Heart right ventricle (tissue), 16 donors: ENCODE measurements at places on chromosomes 2 and 18.

- DNase-seq = no peak
Observed at GRCh38 chr2:121849236-121849635, 93.8 kb downstream of the TSN start.

DNA sequence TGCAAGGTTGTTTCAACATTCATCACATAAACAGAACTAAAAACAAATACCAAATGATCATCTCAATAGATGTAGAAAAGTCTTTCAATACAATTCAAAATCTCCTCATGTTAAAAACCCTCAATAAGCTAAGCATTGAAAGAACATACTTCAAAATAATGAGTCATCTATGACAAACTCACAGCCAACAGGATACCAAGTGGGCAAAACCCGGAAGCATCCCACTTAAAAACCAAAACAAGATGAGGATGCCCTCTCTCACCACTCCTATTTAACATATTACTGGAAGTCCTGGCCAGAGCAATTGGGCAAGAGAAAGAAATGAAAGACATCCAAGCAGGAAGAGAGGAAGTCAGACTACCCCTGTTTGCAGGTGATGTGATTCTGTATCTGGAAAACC is 992.2 kb upstream of the PIK3C3 start:
- DNase-seq = no peak

DNA sequence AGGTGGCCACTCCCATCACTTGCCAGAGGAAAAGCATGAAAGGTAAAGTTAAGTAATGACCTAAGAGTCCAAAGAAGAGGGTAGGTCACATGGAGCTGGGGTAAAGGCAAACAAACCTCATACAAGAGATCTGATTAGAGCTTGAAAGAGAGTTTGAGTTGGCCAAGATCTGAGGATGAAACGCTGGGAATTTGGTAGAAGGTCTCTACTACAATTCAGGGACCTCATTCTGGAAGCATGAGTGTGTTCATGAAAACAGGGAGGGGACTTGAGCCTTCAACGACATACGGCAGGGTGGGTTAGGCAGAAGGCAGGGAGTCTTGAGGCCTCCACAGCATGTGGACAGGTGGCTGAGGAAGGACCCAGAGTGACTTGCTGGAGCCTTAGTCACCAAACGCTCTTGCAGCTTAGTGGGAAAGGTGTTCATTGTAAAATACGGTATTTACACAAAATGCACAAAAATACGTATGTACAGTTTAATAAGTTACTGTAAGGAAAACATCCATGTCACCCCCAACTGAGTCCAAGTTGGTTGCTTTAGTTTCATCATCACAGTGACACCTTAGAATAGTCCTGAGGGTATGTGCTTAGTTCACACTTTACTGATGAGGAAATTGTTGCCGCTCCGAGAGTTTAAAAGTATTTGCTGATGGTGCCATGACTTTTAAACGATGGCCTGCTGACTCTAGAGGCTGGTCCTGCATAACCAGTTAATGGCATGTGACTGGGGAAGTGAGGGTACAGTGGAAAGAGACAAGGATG is 5.0 kb upstream of the FARP2 start:
- no peak for DNase-seq

- DNase-seq = peak; percentile 25
Observed at GRCh38 chr2:172806493-172806892, 70.8 kb downstream of the RAPGEF4 start.

DNA sequence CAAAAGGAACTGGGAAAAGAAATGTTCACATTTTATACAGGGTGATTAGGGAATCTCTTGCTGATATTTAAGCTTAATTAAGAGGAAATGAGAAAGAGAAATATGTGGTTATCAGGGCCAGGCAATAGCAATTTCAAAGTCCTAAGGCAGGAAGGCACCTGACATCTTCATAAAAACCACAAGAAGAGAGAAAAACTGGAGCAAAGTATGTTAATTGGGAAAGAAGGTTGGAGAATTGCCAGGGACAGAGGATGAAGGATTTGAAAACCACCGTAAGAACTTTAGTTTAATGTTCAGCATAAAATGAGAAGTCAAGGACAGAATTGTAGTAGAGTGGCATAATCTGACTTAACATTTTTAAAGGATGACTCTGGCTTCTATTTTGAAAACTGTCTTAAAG is 691.8 kb upstream of the NRXN1 start:
- DNase-seq = no peak

- peak; percentile 61 for DNase-seq
Observed at GRCh38 chr2:216632952-216633615, at the start of gene IGFBP2. IGFBP2 (plus strand) TSS chr2:216633420; CDS start chr2:216633524, 104 bp downstream.

GRCh38 chr18:68083776-68084175 is 567.3 kb upstream of the DSEL start:
- no peak for DNase-seq

GRCh38 chr2:126222278-126222677 is 433.7 kb upstream of the GYPC start:
- no peak for DNase-seq

- DNase-seq = no peak
Observed at GRCh38 chr2:12978066-12978835, 261.5 kb downstream of the TRIB2 start.

DNA sequence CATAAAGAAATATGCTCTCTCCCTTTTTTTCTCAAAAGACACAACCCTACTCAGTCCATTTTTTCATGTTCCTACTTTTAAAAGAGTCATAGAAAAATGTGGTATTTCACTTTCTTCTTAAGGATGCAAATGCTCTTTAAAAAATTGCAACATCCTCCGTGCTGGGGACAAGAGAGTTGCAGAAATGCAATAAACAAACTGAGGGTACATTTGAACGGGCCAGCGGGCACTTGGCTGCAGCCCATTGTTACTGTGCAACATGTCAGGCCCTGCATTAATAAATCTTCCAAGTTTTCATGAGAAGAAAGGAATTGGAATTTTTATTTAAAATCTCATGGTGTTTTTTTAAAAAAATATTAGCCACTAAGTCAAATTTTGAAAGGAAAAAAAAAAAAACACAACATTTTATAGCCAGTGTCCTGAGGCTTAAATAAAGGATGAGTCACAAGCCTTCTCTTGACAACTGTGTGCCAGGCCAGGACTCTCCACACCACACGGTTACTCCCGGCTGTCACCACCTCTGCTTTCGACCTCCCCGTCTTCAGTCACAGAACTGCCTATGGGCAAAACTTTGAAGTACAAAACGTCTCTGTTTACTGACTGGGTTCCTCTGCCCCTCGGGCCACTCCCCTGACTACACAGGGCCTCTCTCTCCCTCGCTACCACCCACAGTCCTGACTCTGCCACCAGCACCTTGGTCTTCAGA is 57.5 kb upstream of the MFF start:
- DNase-seq = no peak

DNA sequence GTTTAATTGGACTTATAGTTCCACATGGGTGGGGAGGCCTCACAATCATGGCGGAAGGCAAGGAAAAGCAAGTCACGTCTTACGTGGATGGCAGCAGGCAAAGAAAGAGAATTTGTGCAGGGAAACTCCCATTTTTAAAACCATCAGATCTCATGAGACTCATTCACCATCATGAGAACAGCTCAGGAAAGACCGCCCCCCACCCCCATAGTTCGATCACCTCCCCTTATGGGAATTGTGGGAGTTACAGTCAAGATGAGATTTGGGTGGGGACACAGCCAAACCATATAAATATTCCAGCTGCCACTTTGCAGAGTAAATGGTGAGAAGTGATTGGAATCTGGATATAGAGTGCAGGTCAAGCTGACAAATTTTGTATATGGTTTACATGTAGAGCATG is 187.4 kb downstream of the ARL4C start:
- no peak for DNase-seq

GRCh38 chr18:56462276-56462675 is 176.1 kb downstream of the TXNL1 start:
- no peak for DNase-seq

GRCh38 chr2:231925303-231926179 is 655 bp downstream of the NPPC start:
- peak; percentile 87 for DNase-seq

DNA sequence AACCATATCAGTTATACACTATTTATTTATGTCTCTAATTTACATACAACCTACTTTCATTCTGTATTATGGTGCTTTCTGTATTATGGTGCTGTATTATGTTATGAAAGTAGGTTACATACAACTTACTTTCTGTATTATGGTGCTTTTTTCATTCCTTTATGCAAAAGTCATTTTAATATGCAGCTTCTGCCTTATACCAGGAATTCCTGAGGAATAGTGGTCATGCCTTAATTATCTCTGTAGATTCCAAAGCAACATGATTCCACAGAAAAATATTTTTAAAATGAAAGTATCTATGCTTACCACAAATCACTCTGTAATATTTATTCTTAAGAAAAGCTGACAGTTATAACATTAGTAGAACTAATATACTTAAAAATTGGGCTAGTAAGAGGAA is 922.0 kb upstream of the NRXN1 start:
- DNase-seq = no peak

DNA sequence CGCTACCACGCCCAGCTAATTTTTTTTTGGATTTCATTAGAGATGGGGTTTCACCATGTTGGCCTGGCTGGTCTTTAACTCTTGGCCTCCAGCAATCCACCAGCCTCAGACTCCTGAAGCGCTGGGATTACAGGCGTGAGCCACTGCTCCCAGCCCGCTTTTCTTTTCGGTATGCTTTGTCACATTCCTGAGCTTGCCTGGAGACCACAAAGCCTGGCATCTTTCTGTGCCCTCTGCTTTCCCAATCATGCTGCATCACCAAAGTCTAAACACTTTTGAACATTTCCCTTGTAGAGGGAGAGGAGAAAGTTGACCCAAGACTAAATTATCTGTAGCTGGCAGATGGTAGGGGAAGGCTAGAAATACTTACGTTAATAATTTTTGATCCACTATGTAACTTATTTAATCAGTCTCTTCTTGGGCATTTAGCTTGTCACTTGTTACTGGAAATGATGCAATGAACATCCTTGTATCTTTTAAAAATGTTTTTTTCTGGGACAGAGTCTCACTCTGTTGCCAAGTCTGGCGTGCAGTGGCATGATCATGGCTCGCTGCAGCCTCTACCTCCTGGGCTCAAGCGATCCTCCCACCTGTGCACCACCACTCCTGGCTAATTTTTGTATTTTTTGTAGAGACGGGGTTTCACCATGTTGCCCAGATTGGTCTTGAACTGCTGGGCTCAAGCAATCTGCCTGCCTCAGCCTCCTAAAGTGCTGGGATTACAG is 2.7 kb upstream of the NPC1 start:
- DNase-seq = no peak

- peak; percentile 12 for DNase-seq
Observed at GRCh38 chr2:240920783-240921231, 14.7 kb downstream of the CROCC2 start.

DNA sequence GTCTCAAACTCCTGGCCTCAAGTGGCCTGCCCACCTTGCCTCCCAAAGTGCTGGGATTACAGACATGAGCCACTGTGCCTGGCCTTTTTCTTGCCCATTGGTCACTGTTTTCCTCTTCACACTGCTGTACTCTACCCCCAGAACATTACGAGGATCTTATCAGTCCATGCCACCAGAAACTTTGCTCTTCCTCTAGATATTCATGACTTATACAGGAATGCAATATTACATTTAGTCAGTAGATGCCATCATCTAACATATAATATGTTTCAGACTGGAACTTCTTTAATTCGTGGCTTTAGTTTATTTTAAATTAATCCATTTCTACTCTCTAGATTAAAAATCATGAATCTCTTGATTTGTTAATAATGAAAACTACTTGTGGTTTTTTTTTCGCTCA is 135.5 kb downstream of the COMMD1 start:
- no peak for DNase-seq

- no peak for DNase-seq
Observed at GRCh38 chr2:172843266-172843582, 107.6 kb downstream of the RAPGEF4 start.

DNA sequence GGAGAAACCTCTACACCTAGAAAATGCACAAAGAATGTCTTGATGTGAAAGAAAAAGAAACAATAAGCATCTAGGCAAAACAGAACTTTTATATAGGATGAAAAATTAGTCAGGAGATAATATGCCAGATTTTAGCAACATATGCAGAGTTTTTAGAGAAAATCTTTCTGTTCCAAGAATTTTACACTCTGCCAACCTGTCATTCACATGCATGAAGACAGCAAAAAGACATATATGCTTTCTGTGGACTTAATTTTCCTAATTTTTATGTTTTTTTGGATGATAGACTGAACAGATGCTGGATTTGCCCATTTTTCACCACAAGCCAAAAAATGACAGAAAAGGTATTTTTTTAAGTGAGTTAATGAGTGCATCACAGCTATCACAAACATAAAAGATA is 637.3 kb downstream of the TRIB2 start:
- DNase-seq = no peak

DNA sequence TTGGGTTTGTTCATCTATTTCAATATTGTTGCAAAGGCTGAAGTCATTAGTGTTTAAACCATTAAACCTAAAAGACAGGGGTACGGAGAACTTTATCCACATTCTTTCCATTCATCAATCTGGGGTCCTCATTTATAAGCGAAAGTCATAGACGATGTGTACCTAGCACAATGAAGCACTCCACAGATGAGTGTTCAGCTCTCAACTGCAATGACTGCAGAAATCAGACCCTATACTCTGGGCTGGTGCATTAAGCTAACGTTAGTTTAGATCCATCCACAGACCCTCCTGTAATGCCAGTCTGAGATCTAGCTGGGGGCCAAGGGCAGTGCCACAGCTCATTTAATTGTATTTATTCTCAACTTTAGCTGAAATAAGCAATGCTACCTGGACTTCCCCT is 155.2 kb downstream of the AFF3 start:
- no peak for DNase-seq

DNA sequence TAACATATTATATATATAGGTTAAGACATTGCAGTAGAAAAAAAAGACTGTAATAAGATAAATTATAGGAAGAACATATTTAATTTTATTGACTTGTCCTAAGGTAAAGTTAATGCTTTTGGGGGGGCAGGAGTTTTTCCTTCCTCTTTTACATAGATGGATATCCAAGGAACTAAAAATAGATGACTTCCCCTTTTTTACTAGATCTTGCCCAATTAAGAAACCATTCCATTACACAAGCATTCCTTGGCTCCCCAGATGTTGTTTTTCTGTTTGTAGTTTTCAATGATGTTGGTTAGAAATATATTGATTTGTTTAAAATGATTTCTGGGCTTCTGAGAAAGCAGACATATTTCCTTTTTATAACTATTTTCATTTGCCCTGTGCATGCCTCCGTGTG is 22.4 kb upstream of the PMAIP1 start:
- no peak for DNase-seq

GRCh38 chr2:9975328-9975727 is 23.8 kb downstream of the GRHL1 start:
- DNase-seq = no peak
